Uterine smooth muscle cell (primary cell): ENCODE measurements at places on chromosomes 6 and 20. TPM values are rescaled to one million over a fixed set of nuclear protein-coding genes. Genes with fewer than 3 reads are reported as not detected.

Gene ZSWIM3
- 4.9 and 5.4 TPM in 2 replicates for total RNA-seq

Gene PRRC2A
- 42.2 and 46.1 TPM in 2 replicates for total RNA-seq

Gene TSHZ2
- 1.2 and 1.5 TPM in 2 replicates for total RNA-seq

Gene PTCHD4
- total RNA-seq = 0.33 and 1.5 TPM in 2 replicates

Gene GNRH2
- 0.11 TPM in 1 of 2 replicates, not detected in the other for total RNA-seq

Gene C20orf202
- total RNA-seq = 0.12 TPM in 1 of 2 replicates, not detected in the other

Gene EYA4
- total RNA-seq = 13.7 and 14.5 TPM in 2 replicates

Gene RIPPLY2
- total RNA-seq = under 0.01 and 0.87 TPM in 2 replicates

Gene HLA-DOA
- total RNA-seq = not detected in 2 replicates

Gene ARFGEF3
- total RNA-seq = 0.55 and 1.7 TPM in 2 replicates

Gene CFAP61
- 0.22 and 0.25 TPM in 2 replicates for total RNA-seq

Gene BIRC7
- total RNA-seq = not detected in 2 replicates

Gene TGM3
- total RNA-seq = not detected in 2 replicates

Gene FAM83C
- not detected in 2 replicates for total RNA-seq

Gene SUPT3H
- 10.3 and 11.5 TPM in 2 replicates for total RNA-seq

Gene PTGIS
- total RNA-seq = 22.4 and 58.2 TPM in 2 replicates

Gene TDRD6
- 0.11 and 0.12 TPM in 2 replicates for total RNA-seq

Gene C6orf15
- not detected in 2 replicates for total RNA-seq
